ENCODE measurements at places on chromosomes 7 and 10. TPM values are rescaled to one million over a fixed set of nuclear protein-coding genes. Genes with fewer than 3 reads are reported as not detected.

GRCh38 chr10:101831169-101831811 is 12.3 kb downstream of the KCNIP2 start:
- DNase-seq = no peak

- no peak for DNase-seq
These were observed 65.9 kb upstream of the LRRN3 start for GRCh38 chr7:111025006-111025405.

- DNase-seq = peak; percentile 75
These were observed 85.8 kb upstream of the EGFR start for GRCh38 chr7:54932818-54933543.

DNA sequence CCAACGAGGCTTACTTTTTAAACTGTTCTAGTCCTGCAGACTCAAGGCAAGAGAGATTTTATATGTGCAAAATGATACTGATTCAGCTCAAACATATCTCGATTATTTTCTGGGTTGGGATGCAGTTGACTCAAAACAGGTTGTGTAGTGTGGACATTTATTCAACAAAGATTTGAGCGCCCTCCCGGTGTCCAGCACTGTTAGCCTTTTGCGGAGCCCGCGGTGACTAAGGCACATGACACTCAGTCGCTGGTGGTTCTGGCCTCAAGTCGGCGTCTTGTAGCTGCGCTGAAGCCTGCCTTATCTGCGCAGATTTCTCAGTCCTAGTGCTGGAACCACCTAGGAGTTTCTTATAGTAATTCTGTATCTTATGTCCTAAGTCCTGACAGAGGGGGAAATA is 938 bp upstream of the CADPS2 start:
- DNase-seq = peak; percentile 79

- DNase-seq = no peak
These were observed 125.4 kb downstream of the SEMA3D start for GRCh38 chr7:85061456-85061855.

- DNase-seq = no peak
These were observed 16.2 kb downstream of the KIFBP start for GRCh38 chr10:69004821-69005220.

GRCh38 chr10:130036296-130037065 is 72.4 kb upstream of the EBF3 start:
- DNase-seq = no peak

GRCh38 chr7:96284835-96285234 is 37.1 kb downstream of the SLC25A13 start:
- no peak for DNase-seq

RRP12 gene
- 27.2 TPM for total RNA-seq

Measured in left cardiac atrium (tissue), 4 donors.